Sciatic nerve (tissue), 2 donors: ENCODE measurements at places on chromosomes 11 and 22. TPM values are rescaled to one million over a fixed set of nuclear protein-coding genes. Genes with fewer than 3 reads are reported as not detected.

DNA sequence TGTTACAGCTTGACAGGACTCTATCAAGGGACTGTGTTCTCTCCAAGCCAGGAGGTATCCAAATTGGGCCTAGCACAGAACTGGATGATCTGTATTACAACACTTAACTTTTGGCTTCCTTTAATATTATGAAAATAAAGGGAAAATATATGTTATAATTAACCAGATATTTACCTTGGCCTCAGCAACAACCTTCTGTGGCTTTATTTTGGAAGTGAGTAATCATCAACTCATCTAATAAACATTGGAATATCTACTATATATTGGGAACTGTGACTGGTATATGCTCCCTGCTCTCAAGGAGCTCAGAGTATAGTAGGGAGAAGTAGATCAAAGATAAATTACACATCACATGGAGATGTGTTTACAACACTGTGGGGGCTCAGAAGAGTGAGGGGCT lies 352.2 kb downstream of the METTL15 start:
- no peak for DNase-seq

Gene TIMM10
- 42.0 TPM for total RNA-seq

Gene KRTAP5-1
- not detected for total RNA-seq

GRCh38 chr11:3165152-3165705 lies at the start of gene OSBPL5:
Gene OSBPL5 (minus strand): TSS chr11:3165310. CDS start chr11:3129148, 36,162 bp downstream.
- peak; percentile 88 for DNase-seq

DNA sequence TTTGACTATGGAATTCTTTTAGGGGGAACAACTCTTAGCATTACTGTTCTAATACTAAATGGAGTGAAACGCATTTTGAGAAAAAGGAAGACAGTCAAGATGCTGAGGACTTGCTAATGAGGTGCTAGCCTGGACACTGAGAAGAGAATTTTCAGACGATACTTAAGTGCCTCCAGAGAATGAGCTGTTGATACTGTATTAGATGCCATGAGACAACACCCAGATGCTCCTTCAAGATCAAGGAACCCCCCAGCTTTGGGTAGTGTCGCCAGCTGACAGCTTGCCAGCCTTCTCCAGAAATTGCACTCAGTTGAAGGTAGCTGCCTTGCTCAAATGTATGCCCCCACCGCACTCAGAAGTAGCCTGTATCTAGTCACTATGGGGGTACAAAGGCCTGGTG lies 52.5 kb upstream of the SLC36A4 start:
- DNase-seq = no peak

DNA sequence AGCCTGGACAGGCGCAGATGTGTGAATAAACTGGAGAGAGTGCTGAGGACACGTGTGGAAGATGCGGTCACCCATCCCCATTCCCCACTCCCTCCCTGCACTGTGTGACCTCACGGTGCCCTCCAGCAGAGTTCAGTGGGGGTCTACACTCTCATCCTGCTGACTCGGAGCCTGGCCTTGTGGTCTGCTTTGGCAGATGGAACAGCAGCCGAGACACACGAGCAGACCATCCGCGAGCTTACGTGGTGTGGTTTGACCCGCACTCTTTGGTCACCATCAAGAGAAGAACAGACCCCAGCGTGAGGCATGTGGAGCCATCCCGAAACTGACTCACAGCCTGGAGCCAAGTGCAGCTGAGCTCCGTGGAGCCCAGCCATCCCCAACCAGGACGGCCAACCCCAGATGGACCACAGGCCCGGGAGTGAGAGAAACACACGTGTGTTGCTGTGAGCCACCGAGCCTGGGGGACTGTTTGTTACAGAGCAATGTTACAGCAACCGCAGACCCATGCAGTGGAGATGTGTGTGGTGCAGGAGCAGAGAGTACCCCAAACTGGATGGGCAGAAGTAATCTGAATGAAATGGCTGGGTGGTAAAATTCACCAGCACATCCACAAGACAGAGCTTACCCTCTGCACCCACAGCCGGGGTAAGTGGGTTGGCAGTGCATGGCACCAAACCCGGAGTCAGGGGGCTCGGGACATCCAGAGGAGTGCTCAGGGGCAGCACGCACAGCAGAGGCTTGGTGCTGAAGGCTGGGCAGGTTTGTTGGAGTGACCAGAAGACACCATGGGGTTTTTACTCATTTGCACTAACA lies 90.7 kb downstream of the RTL6 start:
- DNase-seq = no peak

GRCh38 chr11:35681163-35681767 lies 18.7 kb downstream of the TRIM44 start:
- DNase-seq = no peak

GRCh38 chr11:123305601-123306375 lies 110.7 kb upstream of the CLMP start:
- no peak for DNase-seq

Gene PDGFB
- total RNA-seq = 24.2 TPM

DNA sequence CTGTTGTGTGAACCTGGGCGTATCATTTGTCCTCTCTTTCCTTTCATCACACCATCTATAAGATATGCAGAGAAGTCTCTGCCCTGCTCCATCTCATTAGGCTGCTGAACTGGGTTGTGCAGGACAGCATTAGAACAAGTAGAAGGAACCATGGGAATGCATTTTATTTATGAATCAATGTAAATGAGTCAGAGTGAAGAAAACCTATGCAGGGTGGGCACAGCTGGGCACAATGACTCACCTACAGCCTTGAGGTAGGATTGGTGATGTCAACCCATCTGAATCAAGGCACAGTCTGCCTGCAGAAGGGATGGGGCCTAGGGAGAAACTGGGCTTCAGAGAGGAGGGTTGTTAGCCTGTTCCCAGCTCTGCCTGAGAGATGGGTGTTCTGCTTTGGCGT lies 123.4 kb downstream of the CSNK2A3 start:
- DNase-seq = no peak

DNA sequence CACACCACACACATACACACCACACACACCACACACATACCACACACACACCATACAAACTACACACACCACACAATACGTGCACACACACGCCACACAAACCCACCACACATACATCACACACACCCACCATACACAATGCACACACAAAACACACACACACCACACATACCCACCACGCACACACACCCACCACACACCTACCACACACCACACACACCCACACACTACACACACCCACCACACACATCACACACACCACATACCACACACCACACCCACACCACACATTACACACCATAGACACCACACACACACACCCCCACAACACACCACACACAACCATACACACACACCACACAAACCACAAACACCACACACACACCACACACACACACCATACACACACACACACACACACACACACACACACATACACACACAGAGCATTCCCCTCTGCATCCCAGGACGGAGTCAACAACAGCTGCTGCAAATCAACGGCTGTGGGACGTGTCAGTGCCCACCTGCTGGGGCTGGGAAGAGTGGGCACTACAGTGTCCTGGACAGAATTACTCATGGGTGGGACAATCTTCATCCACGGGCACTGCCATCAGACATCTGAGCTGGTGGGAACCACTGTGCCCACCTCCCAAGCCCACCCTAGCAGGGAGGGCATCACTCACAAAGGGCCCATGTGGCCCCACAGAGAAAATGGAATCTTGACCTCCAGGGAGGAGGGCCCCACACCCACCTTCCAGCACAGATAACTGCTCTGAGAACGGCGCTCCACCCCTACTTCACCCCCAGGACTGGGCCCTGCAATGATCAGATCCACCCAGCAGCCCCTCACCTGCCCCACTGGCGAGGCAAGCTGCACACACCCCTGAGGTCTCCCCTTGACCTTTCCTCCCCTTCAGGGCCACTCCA lies 8.4 kb downstream of the TP53I11 start:
- no peak for DNase-seq

- DNase-seq = no peak
Measured at GRCh38 chr11:215581-216037, 8.1 kb downstream of the RIC8A start.

GRCh38 chr22:27541836-27542235 lies 259.7 kb downstream of the MN1 start:
- no peak for DNase-seq

DNA sequence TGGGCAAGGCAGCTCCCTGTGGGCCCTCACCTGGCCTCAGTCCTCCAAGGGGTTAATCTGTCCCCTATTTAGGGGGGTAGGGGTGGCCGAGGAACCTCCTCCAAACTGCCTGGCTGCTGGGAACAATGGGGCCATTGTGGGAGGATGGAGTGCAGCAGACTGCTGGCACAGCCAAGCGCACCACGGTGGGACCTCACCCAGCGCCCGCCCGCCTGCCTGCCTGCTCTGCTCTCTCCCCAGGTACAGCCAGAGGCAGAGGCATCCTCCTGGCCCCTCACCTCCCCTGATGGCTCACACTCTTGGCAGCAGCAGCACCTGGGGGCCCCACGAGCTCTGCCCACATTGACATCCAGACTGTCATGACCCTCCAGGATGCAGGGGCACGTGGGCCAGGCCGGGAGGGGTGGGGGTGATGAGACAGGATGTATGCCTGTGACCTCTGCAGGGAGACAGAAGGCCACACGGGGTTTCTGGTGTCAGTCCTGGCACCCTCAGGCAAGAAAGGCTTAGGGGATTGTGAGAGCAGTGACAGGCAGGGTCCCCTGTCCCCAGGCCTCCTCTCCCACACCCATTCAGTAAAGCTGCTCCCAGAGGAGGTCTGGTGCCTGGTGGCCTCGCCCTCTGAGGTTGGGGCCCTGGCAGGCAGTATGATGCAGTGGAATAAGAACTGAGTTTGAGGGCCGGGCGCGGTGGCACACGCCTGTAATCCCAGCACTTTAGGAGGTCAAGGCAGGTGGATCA lies 11.4 kb downstream of the BCL9L start:
- peak; percentile 70 for DNase-seq

Gene GLYATL2
- 0.27 TPM for total RNA-seq

- DNase-seq = no peak
Measured at GRCh38 chr11:130873761-130874160, 42.5 kb downstream of the SNX19 start.

DNA sequence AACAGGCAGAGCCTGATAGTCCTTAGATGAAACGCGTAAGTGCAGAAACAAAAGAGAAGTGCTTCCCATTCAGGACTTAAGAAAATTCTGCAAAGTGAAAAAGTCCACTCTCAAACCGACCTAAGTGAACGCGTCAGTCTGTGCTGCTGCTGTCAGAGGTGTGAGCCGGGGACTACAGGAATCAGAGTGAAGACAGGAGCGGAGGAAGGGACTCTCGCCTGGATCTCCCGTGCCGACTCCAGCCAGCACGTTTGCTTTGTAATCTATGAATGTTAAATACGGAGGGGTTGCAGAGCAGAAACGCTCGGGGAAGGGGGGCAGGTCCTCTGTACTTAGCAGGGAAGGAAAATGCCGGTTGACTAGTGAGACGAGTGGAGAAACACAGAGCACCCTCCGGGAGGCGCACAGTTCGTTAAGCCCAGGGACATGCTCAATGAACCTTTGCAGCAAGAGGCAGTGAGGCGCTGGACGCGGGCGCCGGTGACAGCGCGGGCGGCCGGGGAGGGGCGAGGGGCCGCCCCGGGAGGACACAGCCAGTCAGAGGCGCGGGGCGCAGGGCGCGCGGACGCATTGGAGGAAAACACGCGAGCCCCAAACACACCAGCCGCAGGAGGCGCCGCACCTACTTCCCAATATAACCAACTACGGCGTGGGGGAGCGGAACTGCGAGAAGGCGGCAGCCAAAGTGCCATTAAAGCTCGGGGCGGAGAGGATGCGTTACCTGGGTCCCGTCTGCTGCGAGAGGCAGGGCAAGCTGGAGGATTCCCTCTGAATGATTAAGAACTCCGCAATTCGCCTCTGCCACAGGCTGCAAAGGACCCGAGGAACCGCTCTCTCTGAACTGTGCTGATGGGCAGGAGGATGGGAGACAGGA lies at the start of gene CNTN5:
Gene CNTN5, plus strand, starts transcription at position 598 of the 874 bp plus-strand sequence.
- no peak for DNase-seq

Gene VSIG10L2
- not detected for total RNA-seq

Gene SCGB1D4
- not detected for total RNA-seq

GRCh38 chr11:75762885-75763284 lies 5.7 kb upstream of the DGAT2 start:
- DNase-seq = peak; percentile 14

Gene C11orf91
- total RNA-seq = not detected

DNA sequence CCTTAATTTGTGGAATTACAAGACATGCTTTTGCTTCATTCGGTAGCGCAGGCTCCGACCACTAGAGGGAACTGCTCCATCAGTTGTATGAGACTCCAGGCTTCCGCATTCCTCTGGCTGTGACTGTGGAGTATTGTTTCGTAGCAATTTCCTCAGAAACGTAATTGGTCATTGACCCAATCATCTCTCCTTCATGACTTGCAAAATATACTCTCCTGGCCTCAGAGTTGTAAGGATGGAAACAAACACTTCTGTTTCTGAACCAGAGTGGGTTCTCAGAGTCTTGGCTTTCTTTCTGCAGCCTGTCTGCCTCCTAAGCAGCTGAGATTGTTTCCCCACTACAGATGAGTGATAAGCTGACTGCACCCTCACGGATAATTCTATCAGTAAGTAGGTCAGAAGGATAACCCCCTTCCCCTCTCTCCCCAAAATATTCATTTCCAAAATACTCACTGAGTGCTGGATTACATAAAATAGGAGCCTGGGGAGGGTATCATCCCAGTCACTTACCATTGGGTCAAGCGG lies 146.8 kb upstream of the ZC3H12C start:
- DNase-seq = peak; percentile 92

Gene TRPC6
- 3.3 TPM for total RNA-seq

GRCh38 chr11:2790568-2790921 lies 90.8 kb upstream of the KCNQ1OT1 start:
- peak; percentile 52 for DNase-seq

Gene VPREB1
- not detected for total RNA-seq

DNA sequence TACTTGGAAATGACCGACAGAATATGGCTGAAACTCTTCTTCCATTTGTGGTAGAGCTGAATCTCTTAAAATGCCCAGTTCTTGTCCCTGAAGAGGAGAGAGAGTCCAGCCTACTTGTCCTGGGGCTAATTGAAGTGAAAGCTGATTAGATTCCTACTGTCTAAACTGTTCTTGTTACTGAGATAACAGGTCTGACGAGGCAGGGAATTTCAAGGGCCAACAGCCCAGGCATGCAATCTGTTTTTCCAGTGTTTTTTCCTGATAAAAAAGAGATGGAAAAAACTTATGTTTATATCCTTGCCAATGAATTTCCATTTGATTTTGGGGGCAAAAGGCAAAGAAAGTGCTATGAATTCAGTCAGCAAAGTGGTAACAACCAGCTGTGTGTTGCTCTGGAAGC lies 195.5 kb downstream of the ETS1 start:
- DNase-seq = no peak

Gene CRYBB2
- total RNA-seq = not detected

GRCh38 chr11:76085270-76085669 lies 121.0 kb downstream of the WNT11 start:
- DNase-seq = no peak

Gene P4HA3
- total RNA-seq = 0.45 TPM

- no peak for DNase-seq
Measured at GRCh38 chr11:112017538-112017937, 7.7 kb upstream of the DLAT start.
